H1 (cell line): ENCODE measurements at places on chromosomes 5 and 9. TPM values are rescaled to one million over a fixed set of nuclear protein-coding genes. Genes with fewer than 3 reads are reported as not detected.

DNA sequence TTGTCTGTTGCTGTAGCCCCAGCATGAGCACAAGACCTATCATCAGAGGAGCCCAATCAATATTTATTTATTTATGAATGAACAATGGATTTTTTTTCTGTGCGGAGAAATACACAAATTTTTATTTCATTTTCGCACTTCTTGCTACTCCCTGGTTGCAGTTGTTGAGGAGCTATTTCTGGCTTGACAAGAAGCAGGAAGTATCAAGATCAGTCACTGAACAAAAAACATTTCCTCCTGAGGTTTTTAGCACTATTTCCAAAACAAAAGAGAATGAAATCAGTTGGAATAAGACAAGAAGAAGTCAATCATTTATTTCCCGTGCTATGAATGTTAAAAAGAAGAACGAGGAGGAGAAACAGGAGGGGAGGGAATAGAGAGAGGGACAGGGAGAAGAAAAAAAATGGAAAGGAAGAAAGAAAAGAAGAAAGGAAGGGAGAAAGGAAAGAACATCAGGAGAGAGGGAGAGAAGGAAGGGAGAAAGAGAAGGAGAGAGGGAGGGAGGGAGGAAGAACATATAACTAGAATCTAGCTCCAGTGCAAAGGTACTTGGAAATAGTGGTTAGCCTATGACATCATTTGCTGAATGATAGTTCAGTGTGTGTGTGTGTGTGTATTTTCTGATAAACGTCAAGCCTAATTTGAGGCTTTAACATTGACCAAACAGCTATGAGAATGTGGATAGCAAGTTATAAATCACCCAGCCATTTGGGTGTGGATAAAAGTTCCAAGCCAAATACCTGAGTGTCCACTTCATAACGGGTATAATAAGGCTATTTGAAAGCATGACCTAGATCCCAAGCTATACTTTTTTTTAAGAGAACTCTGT, 586.0 kb downstream of the EBF1 start:
- no peak for DNase-seq

DNA sequence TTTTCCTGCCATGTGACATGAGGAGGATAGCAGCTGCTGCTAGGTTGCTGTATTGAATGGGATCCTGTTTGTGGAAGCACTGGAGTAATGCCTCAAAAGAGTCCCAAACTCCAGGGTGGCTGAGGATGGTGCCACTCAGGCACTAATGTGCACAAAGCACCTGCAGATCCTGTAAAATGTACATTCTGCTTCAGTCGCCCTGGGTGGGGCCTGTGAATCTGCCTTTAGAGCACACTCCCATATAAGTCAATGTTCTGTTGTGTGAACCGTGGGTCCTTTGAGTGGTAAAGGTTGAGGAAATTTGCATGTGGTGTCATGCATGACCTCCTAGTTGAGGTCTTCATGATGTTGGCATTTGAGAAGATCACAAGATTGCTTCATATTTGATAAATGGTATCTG, 31.6 kb upstream of the ANKRD18A start:
- no peak for DNase-seq

GRCh38 chr9:89999176-89999533, 394.3 kb downstream of the GADD45G start:
- no peak for DNase-seq

- no peak for DNase-seq
These were observed 76.0 kb downstream of the C9orf153 start for GRCh38 chr9:86183229-86184137.

- DNase-seq = no peak
These were observed 31.6 kb downstream of the RETREG1 start for GRCh38 chr5:16585041-16585667.

DNA sequence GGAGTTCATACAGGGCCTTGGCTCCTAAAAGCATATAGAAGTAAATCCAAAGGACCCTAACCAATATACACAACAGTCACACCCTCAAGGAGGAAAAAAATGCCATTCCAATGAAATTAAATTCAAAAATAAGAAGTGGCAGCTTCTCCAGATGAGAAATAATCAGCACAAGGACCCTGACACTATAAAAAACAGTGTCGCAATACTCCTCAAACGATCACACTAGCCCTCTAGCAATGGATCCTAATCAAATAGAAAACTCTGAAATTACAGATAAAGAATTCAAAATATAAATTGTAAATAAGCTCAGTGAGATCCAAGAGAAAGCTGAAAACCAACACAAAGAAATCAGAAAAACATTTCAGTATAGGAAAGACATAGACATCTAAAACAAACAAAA, 33.5 kb upstream of the HTR4 start:
- no peak for DNase-seq

The CCDC192 gene
- total RNA-seq = 0.61 and 0.63 TPM in 2 replicates

The TRIP13 gene
- total RNA-seq = 34.5 and 39.2 TPM in 2 replicates

The PLPPR1 gene
- 1.2 and 1.4 TPM in 2 replicates for total RNA-seq
